ENCODE measurements at places on chromosomes 16 and 17.

DNA sequence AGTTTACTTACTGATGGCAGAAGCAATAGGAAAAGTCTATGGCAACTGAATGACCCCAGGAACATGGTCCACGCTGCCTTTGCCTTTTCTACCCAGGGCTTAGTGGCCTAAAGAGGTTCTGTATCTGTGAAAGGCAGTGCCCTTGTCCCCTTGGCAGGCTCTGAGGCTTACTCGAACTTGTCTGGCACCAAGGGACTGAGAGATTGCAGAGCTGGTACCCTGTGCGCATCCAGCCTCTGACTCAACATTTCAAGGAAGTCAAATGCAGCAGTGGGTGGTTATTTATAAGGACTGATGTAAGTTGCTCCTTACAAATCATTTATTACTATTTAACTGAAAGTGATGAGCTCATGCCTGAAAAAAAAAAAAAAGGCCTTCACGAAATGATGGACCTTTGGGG is 299.9 kb upstream of the MYOCD start:
- DNase-seq: no peak

DNA sequence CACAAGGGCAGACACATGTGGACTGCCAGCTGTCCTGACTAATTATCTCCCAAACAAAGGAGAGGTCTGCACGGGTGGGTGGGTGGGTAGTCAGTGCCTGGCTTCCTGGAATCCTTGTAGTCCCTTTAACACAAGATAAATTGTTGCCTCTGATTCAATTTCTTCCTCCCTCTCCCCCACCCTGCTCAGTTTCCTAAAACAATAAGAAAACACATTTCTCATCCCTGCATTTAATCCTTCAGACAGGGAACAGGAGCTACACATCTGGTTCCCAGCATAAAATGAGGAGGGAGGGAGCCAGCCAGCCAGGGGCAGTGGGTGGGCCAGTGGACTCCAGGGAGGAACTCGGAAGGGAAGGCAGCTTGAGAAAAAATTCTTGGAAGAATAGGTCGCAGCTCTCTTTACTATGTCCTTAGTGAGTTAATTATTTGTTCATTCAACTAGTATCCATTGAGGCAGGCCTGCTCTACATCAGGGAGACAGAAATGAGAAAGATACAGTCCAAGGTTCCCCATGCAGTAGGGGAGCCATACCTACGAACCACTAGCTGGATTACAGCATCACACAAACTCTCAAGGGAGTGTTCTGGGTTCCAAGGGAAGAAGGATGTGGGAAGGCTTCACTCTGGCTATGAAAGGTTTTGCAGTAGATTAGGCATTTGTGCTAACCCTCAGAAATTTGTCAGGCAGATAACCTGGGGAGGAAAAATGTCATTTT is 58.3 kb downstream of the CCT6B start:
- no peak for DNase-seq

DNA sequence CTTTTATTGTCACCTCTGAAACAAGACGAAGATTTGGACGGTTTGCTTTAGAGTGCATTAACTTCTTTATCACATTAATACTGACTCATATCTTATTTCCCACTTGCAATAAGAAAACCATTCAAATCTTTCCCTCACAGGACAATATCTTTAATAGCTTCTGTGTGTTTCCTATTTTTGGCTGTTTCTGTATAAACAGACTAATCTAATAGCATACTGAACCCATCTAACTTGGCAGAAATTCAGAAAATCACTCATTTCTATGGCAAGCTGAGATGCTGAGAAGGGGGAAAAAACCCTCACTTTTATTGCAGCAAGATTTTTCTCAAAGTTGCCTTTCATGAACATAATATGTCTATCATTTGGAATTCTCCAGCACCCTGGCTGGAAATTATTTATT is 524.9 kb downstream of the WWOX start:
- DNase-seq: no peak

DNA sequence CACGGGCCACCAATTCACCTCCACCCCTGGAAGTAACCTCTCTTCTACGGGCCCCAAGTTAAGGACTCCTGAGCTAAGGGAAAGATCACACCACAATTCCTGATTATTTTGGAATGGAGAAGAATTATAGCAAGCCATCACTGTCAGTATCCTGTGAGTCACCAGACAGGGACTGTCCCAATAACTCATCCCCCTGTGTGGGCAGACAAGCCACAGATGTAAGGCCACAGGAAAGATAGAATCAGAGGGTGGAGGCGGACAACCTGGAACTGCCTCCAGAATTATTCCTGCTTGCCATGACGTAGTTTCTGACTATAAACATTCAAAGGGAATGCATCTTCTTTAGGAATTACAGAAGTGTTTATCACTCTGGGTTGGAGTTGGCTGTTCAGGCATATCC is 5.8 kb upstream of the MYO1D start:
- DNase-seq: no peak

- no peak for DNase-seq
These were observed at the start of gene NPTX1 for GRCh38 chr17:80475910-80476876. Gene NPTX1, minus strand, starts transcription at chr17:80476607. Its CDS starts 161 bp downstream, at chr17:80476446.

- peak; percentile 4 for DNase-seq
These were observed 40.0 kb upstream of the RBFOX3 start for GRCh38 chr17:79650861-79651260.

DNA sequence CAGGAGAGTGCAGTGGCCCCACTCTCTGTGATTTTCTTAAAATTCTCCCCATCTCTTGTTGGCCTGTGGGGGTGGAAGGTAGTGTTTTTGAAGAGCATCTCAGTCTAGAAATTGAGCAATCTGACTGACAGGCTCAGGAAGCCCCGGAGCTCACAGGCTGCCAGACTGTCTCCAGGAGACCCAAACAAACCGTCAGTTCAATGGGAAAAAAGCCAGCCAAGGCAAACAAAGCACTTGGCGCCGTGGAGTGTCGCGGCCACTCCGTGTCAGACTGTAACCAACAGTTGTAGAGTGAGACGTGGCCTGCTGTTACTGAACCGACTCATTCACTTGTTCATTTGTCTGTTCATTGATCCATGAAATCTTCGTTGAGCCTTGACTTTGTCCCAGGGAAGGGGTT is 33.7 kb downstream of the RGS9 start:
- no peak for DNase-seq

DNA sequence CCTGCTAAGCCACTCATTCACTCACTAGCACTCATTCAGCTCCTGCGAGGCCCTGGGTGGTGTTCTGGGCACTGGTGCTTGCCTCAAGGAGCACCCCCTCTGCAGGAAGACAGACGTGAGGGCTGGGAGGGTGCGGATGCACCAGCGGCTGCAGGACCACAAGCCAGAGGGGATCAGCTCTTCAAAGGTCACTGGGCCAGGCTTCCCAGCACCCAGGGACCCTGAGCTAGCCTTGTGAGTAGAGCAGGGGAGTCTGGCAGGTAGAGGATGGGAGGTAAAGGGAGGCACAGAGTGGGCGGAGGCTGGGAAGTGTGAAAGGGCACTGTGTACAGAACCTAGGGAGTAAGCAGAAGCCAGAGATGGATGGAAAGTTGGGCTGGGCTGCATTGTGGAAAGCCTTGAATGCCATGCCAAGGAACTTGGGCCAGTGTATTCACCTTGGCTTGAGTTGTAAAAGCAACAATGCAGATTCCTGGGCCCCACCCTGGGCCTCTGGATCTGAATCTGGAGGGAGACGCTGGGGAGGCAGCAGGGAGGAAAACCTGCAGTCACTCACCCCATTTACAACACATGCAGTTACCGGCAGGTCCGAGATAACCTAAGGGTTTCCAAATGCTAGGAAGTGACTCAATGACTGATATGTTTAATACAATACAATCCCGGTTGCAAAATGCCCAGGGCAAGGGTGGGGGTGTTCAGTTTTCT is 1.7 kb downstream of the IL4R start:
- no peak for DNase-seq

Measured in progenitor cell of endocrine pancreas (in vitro differentiated cells).